ENCODE measurements at places on chromosomes 1 and 21. TPM values are rescaled to one million over a fixed set of nuclear protein-coding genes. Genes with fewer than 3 reads are reported as not detected.

GRCh38 chr1:53783056-53783455, 44.1 kb upstream of the GLIS1 start:
- DNase-seq: no peak

DNA sequence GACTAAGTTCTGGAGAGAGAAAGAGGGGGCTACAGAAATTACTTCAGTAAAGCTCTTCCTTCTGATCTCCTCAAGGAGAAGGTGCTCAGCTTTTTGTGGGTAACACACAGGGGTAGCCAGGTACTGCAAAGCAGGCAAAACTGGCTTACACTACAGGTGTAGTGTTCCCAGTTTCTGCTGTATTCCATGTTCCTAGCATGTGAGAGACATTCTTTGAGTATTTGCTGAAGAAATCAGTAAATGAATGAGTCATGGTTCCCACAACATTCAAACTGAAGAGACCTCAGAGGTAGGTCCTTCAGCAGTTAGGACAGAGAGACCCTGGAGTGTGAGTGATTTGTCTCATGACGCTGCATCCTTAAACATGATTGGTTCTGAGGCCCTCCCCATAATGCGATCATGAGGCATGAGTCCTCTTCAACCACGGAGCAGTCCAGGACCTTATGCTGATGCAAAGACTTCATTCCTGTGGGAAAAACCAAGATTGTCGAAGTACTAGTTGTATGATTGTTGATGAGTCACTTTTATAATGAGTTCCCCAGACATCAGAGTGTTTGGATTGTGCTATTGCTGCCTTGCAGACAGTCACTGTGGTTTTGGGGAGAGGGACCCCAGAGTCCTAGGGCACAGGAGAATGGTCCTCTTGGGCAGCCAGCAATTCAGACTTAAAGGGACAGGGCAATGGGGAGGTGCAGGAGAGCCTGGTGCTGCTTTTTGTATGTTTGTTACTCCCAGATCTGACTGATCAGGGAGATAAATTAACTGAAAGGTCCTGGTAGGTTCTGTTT, 2.7 kb upstream of the OR10J4 start:
- no peak for DNase-seq

GRCh38 chr1:17094664-17095063, 24.6 kb downstream of the PADI2 start:
- DNase-seq: no peak

- DNase-seq: no peak
These were observed 48.8 kb downstream of the DR1 start for GRCh38 chr1:93394514-93394913.

DNA sequence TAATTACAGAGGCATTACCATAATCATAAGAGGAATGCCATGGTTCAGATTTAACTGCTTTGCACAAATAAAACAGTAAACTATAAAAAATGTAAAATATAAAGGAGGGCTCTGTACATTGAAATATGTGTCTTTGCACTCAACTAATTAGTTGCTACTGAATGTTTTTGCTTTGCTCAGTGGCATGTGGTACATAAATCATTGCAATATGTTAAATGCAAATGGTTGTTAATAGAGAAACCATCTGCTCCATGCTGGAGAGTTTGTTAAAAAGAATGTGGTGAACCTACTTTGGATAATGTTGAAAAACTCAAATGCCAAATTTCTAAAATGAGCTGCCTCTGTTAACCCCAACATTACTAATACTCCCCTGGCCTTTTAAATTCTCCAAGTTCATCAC, 201.5 kb downstream of the NTNG1 start:
- DNase-seq: no peak

DNA sequence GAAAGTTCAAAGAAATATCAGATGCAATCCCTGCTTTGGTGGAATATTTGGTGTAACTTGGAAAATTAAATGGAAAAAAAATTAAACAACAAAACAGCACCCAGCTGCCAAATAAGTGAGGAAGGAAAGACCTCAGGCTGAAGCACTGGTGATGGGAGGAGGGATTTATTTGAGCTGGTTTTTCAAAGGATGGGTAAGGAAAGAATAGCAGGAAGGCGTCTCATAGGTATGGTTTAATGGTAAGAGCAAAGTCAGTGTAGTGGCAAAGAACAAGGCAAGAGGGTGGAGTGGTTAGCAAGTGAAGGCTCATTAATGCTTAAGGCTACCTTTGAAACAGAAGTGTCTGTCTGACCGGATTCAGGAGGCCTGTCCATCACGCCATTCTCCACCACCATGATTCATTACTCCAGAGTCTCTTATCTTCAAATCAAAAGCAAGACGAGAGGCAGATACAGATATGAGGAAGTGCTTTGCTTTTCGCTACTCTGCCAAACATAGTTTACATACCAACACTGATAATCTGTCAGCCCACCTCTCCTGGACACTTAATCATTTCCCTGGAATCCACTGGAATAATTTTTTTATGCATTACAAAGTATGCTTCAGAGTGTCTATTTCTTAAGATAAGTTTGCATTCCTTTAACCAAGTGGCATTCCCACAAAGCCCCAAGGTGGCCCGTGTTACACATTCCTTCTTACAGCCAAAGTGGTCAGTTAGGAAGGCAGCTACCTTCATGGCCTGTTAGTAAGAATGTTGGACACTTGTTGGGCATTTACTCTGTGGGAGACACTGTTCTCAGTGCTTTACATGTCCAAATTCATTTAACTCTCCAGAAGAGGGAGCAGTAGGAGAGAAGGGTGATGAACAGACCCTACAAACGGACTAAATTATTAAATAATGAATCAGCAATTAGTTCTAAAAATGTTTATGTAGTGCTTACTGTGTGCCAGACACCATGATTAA, 146.6 kb downstream of the ROR1 start:
- DNase-seq: no peak

DNA sequence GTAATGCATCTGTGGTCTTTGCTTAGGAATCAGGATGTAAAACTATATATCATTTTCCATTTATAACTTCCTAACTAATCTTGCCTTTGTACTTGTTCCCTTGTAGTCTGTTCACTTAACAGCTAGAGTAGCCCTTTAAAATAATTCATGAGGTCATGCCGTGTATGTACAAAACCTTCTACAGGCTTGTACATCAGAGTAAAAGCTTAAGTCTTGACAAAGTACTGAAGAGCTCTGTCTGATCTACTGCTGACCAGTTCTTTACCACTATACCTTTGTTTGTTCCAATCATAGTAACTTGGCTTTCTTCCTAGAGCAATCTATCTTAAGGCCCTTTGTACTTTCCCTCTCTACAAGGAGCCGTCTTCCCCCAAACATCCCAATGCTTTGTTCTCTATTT, 90.7 kb upstream of the KIAA1614 start:
- no peak for DNase-seq

- DNase-seq: no peak
These were observed 128.5 kb downstream of the ZNF281 start for GRCh38 chr1:200281201-200281835.

DNA sequence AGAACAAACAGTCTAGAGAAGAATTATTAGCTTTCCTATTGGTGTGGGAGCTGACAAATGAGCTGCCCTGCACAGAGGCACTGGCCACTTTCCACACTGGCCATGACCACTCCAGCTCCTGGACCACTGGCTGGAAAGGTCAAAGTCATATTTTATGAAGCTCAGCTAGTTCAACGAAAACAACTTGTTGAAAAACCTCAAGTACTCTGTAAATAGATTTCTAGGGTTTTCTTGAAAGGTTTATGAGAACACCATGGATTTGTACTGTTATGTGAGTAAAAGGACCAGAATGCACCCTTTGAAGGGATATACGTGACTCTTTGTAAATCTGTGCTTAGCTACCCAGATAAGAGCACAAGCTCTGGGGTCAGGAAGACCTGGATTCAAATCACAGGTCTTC, 54.5 kb upstream of the FGGY start:
- DNase-seq: no peak

DNA sequence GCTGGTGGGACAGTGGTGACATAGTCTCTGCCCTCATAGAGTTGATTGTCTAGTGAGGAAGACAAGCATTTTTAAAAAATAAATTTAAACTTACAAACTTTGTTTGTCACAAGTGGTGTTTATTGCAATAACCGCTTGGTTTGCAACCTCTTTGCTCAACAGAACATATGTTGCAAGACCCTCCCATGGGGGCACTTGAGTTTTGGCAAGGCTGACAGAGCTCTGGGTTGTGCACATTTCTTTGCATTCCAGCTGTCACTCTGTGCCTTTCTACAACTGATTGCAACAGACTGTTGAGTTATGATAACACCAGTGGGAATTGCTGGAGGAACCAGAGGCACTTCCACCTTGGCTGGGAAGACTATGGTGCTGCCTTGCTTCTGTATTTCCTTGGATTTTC, 58.4 kb downstream of the LAMC2 start:
- no peak for DNase-seq

GRCh38 chr21:23695443-23695842, 1911.8 kb downstream of the MRPL39 start:
- no peak for DNase-seq

DNA sequence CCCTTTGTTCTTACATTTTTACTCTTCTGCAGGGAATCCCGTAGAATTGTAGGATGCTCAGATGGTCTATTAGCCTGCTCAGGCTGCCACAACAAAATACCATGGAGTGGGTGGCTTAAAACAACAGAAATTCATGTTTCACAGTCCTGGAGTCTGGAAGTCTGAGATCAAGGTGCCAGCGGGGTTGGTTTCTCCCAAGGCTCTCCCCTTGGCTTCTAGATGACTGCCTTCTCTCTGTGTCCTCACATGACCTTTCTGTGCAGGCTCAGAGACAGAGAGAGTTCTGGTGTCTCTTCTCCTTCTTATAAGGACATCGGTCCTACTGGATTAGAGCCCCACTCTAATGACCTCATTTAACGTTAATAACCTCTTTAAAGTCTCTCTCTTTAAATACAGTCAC, 41.7 kb downstream of the HUNK start:
- DNase-seq: no peak

DNA sequence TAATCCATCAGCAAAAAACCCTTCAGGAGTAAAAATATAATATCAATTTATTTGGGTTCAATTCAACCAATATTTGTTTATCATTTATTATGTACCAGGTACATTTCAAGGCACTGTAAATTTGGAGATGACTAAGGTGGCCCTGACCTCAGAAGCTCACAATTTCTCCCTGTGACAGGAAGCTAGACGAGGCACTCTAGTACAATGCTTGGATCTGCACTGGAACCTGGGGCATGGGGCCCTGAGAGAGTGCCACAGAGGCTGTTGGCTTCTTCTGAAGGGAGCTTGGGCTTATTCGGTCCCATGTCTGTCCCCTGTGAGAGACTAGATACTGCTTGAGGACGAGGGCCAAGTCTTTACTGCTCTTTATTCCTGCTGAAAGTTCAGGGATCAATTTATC, 31.5 kb downstream of the RHOU start:
- no peak for DNase-seq

DNA sequence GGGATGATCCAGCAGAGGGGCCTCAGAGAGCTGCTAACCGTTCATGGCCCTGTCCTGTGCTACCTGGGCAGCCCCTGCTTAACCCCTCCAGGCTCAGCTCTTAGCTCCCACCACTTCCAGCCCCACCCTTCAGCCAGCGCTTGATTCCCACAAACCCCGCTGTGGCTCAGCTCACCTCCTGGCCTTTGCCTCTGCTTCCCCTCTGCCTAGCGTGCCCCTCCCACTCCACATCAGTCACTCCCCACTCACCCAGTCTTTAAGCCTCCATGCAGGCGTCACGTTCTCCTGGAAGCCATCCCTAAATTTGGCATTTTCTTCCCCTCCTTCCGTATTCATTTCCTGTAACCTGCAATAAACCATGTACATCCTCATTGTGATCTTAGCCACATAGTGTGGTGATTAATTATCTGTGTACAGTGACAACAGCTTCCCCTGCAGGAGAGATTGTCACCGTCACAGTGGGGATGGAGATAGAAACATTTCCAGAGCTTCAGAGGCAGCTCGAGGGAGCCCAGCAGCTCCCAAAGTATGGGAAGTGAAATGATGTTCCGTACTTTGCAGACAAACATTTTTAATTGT, 65.5 kb downstream of the EPHB2 start:
- DNase-seq: no peak

- DNase-seq: no peak
These were observed 5.7 kb upstream of the PPP1R15B start for GRCh38 chr1:204417074-204417997.

CELA3A gene
- total RNA-seq: not detected

RIIAD1 gene
- total RNA-seq: not detected

TMEM51 gene
- total RNA-seq: 2.7 TPM

TLR5 gene
- total RNA-seq: 0.93 TPM

All from liver (tissue), 10 donors.